ENCODE measurements at places on chromosomes 1 and 21.

DNA sequence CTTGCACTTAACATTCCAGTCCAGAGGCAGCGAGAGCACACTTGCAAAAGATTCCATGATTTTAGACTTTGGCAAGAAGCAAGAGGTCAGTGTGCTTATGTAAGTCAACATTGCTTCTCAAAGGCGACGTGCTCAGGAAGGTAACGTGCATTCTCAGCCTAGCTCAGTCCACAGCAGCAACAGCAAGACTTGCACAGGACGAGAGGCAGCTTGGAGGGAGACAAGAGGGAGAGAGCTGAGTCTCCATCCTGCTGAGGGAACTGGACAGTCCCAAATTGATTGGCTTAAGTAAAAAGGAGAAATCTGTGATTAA lies 56.5 kb downstream of the PTP4A2 start:
- no peak for DNase-seq

GRCh38 chr1:98388441-98388840 lies 273.1 kb upstream of the SNX7 start:
- no peak for DNase-seq

DNA sequence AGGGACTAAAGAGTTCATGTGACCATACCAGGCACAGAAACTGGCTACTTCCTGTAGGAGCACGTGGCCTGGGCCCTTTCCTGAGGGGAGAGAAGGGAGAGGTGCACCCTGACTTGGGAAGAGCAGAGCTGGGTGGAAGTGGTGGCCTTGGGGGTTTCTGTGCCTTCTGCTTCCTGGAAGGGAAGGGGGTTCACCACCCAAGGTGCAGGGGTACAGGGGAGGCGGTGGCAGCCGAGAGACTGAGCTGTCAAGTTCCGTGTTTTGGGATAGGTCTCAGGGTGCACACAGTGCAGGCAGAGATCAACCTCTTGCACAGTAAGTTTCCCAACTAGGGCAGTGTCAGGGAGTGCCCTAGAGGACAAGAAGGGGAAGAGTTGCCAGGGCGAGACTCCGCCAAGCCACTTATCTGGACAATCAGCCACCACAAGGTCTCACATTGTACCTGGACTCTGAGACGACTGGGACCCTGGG lies 10.1 kb downstream of the HECTD3 start:
- DNase-seq = no peak

- DNase-seq = no peak
These were observed 2.5 kb downstream of the COL6A1 start for GRCh38 chr21:45983981-45984551.

- no peak for DNase-seq
These were observed 479 bp downstream of the SELENOF start for GRCh38 chr1:86913399-86913895.

DNA sequence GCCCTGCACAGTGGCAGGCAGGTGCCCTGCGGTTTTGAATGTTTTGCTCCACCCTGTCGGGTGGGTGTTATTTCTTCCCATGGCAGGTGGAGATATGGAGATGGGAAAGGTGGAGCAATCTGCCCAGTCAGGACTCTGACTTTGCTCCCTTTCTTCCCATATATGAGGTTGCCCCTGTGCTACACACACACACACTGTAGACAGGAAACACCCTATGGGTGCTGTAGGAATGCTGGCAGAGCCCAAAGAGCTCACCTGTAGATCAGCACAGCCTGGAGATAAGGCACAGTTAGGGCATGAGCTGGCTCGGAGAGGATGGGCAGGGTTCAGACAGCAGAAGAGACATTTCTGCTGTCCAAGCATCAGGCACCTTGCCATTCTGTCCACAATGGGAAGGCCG lies 246.0 kb upstream of the AJAP1 start:
- no peak for DNase-seq

DNA sequence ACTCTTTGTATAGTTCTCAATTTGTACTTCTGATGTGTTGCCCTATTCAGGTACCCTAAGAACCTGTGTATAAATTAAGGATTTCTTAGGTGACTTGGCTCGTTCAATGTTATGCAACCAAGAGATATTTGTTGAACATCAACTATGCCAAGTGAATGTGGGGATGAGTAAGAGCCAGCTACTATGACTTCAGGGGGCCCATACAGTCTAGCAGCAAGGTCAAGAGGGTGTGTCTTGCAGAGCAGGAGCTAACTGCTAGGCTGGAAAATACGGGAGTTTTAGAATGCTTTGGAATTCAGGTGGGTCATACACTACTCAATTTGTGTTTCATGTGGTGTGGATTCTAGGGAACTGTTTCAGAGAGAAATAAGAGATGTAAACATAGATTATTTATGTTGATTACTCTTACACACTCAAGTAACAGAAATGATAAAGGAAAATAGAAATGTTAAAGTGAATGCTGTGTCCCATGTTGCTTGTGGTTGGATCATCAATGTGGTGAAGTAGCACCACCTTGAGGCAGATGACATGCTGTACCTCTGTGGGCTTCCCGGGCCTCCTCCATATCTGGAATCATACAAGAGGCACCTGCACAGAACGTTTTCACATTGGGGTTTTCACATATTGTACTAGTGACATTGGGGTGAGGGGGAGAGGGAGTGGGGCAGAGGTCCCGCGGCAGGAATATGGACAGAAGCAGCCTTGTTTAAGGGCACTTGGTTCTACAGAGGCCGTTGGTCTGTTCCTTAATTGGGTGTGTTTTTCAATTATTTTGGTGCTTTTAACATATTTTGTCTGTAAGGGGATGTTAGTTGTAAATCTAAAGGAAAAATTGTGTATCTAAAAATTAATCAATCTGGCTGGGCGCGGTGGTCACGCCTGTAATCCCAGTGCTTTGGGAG lies 12.4 kb downstream of the ARPC5 start:
- no peak for DNase-seq

- no peak for DNase-seq
These were observed 7.4 kb downstream of the SMIM1 start for GRCh38 chr1:3779912-3780416.

- DNase-seq = no peak
These were observed 428.9 kb upstream of the C1orf87 start for GRCh38 chr1:60502506-60502905.
